ENCODE measurements at places on chromosomes 13 and 19.

- no peak for DNase-seq
Measured at GRCh38 chr19:28927456-28927855, 285.5 kb downstream of the UQCRFS1 start.

GRCh38 chr19:42249149-42249750, 5.7 kb downstream of the ERF start:
- DNase-seq: no peak

DNA sequence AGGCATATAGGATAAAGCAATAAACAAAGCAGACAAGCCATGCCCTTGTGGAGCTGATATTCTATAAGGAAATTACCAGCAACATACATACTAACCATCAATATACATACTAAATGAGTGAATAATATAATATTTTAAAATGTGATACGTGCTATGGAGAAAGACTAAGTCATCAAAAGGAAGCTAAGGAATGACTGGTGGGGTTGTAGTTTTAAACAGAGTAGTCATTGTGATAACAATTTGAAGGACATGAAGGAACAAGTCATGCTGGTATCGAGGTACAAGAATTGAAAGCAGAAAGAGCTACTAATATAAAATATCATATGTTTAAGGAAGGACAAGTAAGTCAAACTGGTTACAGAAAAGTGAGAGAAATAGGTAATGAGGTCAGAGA, 894.9 kb upstream of the PCDH9 start:
- no peak for DNase-seq

DNA sequence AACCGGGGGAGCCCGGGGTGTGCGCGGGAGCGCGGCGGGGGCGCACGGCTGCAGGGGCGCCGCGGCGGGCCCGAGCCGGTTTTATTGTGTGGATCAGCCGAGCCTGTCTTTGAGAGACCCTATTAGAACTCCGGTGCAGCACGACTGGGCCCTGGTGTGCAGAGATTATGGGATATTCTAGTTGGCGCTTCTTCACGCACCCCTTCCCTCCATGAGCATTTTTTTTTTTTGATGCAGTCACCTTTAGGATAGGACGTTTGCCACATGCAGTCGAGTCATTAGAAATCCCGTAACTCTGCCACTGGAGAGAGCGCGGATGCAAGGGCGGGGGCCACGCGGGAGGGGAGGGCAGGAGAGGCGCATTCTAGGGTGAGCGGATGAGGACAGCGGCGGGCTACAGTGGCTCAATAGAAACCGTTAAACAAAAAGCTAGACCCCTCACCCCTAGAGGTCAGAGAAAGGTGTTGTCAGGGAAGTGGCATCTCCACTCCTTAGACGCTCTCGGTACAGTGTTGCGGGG, 3.7 kb downstream of the FGF9 start:
- no peak for DNase-seq

DNA sequence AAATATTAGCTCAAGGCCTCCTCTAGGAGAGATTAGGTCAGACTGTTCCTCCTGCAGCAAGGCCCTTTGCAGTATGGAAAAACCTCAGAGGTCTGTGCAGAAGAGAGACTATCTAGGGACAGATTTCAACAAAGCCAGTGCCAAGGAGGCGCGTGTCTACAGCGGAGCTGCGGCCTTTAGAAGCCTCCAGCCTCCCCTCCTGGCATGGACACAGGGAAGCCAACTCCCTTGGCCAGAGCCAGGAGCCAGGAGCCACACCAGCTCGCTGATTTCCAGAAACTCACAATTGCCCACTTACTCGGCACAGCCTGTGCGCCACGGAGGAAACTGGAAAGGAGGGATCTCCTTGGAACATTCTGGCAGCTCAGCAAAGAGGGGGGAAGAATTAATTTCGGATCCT, 63.4 kb downstream of the INSR start:
- no peak for DNase-seq

DNA sequence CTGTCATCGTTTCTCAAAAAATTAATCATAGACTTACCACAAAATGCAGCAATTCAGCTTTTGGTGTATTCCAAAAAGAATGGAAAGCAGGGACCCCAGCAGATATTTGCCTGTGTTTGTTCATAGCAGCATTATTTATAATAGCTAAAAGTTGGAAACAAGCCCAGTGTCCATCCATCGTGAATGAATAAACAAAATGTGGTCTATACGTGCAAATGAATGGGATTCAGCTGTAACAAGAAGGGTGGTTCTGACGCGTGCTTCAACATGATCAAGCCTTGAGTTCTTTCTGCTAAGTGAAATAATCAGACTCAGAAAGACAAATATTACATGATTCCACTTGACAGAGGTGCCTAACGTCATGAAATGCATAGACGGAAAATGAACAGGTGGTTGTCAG, 36.4 kb downstream of the PSG11 start:
- DNase-seq: no peak

- no peak for DNase-seq
Measured at GRCh38 chr19:38685666-38686529, 38.4 kb downstream of the ACTN4 start.

- peak; percentile 38 for DNase-seq
Measured at GRCh38 chr19:7505288-7505681, 10.6 kb upstream of the ZNF358 start.

- DNase-seq: no peak
Measured at GRCh38 chr19:7257148-7258040, 36.8 kb downstream of the INSR start.

- peak; percentile 93 for DNase-seq
Measured at GRCh38 chr19:2061495-2062388, 10.7 kb upstream of the MKNK2 start.

DNA sequence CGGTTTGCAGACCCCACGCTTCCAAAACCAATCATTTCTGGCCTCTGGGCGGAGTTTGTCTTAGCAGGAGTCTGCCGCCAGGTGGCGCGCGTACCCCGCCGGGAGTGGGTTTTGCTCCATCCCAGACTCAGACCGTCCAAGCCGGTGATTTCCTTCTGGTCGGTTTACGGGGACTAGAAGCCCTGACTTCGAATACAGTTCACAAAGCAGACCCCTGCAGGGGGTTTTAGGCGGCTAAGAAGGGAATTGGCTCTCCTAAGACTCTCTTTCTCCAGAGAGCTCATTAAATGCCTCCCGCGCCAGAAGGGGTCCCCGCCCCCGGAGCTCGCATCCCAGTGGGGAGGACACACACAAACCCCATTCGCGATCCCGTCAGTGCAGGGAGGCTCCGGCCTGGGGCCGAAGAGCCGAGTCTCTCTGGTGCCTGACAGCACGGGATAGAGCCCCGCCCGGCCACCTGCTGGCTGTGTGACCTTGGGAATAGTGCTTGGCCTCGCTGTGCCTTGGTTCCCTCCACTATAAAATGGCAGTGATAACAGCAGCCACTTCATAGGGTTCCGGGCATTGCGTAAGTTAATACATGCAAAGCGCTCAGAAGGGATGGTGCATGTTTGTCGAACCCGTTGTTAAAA, 8.6 kb upstream of the NUP62 start:
- peak; percentile 12 for DNase-seq

- no peak for DNase-seq
Measured at GRCh38 chr19:36797786-36798108, 25.1 kb upstream of the ZNF850 start.

- DNase-seq: peak; percentile 72
Measured at GRCh38 chr19:3725640-3726310, 17.6 kb downstream of the TJP3 start.

GRCh38 chr13:59865398-59865797, 298.3 kb downstream of the DIAPH3 start:
- DNase-seq: no peak

GRCh38 chr19:14441041-14441938, 8.2 kb downstream of the PKN1 start:
- no peak for DNase-seq

- DNase-seq: no peak
Measured at GRCh38 chr19:10923260-10924112, 5.0 kb downstream of the YIPF2 start.

DNA sequence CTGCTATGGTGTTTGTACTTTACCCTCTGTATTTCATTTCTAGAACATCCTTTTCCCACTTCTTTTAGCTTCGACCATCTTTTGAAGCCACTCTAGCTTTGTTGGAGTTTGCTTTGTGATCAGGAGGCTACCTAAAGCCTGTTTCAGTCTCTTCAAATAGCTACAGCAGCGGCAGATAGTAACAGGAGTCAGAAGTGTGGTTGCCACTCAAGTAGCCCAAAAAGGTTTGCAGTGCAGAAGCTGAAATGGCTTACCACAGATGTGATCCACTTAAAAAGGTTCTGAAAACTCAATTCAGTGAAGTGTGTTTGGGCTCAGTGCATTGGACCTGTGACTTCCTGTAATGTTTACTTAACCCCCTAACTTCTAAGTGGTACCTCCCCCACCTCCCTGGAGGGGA, 26.2 kb downstream of the WASF3 start:
- DNase-seq: no peak

GRCh38 chr13:27379694-27380641, 44.5 kb upstream of the GTF3A start:
- peak; percentile 57 for DNase-seq

- no peak for DNase-seq
Measured at GRCh38 chr13:66273011-66273410, 957.1 kb downstream of the PCDH9 start.

DNA sequence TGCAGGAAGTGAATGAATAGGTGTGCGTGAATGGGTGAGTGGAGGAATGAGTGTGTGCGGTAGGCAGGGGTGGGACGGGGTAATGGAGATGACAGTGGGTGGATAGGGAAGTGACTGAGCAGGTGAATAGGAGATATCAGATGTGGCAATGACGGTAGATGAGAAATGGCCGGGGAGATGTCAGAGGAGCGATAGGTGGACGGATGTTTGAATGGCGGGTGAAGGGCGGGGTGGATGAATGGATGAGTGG, 1.5 kb downstream of the TTC9B start:
- no peak for DNase-seq

- no peak for DNase-seq
Measured at GRCh38 chr13:80716610-80717081, 375.7 kb upstream of the SPRY2 start.

- no peak for DNase-seq
Measured at GRCh38 chr13:59754411-59754810, 409.3 kb downstream of the DIAPH3 start.

DNA sequence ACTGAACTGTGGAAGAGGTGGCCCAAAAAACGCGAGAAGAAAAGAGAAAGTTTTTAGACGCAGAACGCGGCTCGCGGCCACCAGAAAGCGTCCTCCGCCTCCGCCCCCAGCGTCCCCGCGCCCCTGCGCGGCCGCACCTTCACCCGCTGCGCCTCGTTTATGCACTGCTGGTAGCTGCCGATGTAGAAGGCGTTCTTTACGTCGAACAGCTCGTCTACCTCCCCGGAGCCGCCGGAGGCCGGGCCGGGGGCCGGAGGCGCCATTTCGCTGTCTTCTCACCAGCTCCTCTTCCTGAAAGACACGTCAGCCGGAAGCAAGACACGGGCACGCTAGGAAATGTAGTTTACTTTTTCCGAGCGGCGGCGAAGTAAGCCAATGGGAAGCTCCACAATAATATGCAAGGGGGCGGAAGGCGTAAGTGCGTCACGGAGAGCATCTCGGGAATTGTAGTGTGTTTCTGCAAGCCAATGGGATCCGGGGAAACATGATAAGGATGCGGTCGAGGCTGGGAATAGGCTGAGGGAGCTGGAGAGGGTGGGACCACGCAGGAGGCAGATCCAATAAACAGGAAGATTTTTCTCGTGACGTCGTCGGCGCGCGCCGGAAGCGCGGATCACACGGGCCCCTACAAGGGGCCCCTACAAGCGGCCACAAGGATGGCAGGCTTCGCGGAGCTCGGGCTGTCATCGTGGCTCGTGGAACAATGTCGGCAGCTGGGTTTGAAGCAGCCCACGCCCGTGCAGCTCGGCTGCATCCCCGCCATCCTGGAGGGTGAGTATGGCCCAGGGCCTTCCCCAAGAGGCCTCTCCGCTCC, at the start of the genes COPE and DDX49:
Gene COPE, minus strand, starts transcription at position 302 of the 814 bp plus-strand sequence. Its CDS starts 39 bp downstream, at position 263.
Gene DDX49, plus strand, starts transcription at position 630 of the 814 bp plus-strand sequence. Its CDS starts 27 bp downstream, at position 657.
- peak; percentile 96 for DNase-seq

- no peak for DNase-seq
Measured at GRCh38 chr13:99282264-99283231, 24.4 kb upstream of the GPR18 start.

- no peak for DNase-seq
Measured at GRCh38 chr19:45774765-45775164, 5.7 kb upstream of the SIX5 start.

GRCh38 chr19:58083021-58083420, 15.0 kb downstream of the ZSCAN18 start:
- DNase-seq: no peak

- no peak for DNase-seq
Measured at GRCh38 chr19:48967346-48968178, 2.5 kb downstream of the FTL start.

DNA sequence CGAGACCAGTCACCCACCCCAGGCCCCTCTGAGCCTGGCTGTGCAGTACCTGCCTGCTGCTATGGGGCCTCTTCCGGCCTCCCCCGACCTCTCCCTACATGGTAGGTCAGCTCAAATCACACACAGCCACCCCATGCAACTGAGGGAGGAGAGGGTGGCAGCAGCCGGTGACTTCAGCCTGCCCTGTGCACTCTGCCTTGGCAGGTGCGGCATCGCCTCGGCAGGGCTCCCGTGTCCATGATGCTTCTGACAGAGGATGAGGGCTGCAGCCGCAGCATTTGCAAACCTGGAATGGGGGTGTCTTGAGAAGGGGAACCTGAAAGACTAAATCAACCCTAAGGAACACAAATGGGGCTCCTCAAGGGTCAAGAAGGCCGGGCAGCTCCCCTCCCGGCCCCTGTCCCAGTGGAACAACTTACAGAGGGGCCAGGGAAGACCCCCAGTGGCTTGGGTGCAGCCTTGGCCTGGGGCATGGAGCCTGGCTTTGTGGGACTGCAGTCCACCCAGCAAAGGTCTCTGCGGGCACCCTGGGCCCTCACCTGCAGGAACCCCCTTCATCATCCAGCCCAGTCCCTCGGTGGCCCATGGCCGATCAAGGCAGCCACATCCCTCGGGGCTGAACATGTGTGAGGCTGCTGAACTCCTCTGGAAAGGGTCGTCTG, 6.7 kb downstream of the TEX29 start:
- no peak for DNase-seq

DNA sequence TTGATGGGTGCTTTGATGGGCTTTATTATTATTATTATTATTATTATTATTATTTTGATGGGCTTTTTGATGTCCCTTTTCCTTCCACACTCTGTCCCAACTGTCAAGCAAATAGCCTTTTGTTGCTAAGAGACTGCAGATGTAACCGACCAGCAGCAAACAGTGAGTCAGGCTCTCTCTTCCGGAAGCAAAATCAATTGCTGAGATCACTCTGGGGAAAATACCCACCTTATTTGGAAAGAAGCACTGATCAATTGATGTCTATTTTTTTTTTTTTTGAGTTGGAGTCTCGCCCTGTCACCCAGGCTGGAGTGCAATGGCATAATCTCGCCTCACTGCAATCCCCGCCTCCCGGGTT, 2.9 kb downstream of the LDLR start:
- DNase-seq: peak; percentile 45

DNA sequence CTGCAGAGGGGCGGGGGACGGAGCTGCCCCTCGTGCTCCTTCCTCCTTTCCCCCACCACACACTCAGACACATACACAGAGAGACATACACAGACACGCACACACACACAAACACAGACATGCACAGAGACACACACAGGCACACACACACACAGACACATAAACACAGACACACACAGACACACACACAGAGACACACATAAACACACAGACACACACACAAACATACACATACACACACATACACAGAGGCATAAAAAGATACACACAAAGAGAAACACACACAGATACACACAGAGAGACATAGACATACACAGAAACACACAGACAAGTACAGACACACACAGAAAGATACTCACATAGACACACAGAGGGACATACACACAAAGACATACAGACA, 136.0 kb downstream of the UQCRFS1 start:
- DNase-seq: no peak

- DNase-seq: no peak
Measured at GRCh38 chr19:5138606-5139582, 170.0 kb downstream of the KDM4B start.

GRCh38 chr13:30147421-30147820, 159.9 kb downstream of the KATNAL1 start:
- no peak for DNase-seq

Data from NCI-H2029 treated with DMSO at 0.1 percent for 48 hours (cell line).